Glutamatergic neuron (in vitro differentiated cells): ENCODE measurements at places on chromosomes 5 and 9.

GRCh38 chr5:72837524-72838096 is 21.1 kb downstream of the TNPO1 start:
- no peak for DNase-seq

- no peak for DNase-seq
Measured at GRCh38 chr5:57494104-57495098, 11.8 kb upstream of the ACTBL2 start.

GRCh38 chr5:68478301-68479095 is 262.9 kb downstream of the PIK3R1 start:
- no peak for DNase-seq

DNA sequence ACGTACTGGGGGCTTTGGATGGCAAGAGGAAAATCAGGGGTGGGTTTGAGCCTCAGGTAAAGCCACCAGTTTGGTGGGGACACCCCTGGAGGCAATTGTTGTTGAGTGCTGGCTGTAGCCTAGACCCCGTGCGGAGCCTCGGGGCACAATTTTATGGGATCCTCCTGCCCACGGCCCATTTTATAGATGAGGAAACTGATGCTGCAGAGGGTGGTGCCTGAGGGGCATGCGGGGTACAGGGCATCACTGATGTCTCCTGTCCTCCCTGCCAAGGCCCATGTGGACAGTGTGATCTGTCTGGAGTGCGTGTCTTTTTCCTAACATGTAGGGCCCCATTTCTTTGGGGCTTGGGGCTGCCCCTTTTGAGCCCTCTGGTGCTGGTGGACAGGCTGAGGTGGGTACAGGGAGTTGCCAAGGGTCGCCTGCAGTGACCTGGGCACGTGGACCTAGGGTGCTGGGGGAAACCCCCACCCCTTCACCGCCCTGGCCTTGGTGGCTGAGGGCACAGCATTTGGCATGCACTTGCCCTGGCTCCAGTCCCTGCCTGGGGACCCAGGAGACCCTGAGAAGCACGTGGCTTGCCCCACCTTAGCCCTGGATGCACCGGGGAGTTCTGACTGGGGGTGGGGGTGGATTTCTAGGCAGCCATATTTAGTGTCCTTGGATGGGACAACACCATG is 22.1 kb downstream of the WNK2 start:
- DNase-seq = no peak

DNA sequence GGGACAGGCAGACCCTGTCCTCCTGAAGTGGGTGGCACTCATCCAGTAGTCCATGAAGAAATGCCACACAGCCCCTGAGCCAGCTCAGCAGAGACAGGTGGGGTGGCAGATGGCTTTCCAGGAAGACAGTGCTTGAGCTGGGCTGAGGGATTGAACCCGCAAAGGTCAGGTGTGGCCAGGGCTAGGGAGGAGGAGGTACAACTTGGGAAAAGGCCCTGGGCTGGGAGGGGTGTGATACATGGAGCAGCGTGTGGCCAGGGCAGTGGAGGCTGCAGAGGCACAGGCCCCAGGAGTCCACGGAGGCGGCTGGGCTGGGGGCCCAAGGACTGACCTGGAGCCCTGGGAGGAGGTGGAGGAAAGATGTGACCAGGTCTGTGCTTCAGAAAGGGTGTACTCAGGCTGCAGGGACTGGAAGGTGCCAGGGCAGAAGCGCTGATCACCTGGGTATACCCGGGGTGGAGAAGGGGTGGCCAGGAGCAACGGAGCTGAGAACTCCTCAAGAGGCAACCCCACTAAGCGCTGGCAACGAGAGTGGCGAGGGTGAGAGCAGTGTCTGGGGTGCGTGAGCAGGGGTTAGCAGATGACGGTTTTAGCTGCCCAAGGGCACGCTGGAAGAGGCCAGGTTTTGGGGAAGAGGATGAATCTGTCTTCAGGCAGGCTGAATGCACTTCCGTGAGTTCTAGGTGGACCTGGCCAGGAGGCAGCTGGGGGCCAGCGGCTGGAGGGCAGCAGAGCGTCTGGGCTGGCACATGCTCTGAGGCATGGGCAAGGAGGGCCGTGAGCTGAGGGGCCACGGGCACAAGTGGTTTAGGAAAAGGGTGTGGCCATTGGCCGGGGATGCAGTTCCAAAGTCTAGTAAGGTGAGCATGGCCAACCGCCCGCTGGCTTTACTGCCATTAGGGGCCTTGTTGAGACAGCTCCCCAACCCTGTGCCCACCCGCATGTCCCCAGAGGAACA is 3.9 kb upstream of the RABL6 start:
- no peak for DNase-seq

GRCh38 chr5:42605490-42605889 is 151.1 kb upstream of the CCDC152 start:
- DNase-seq = no peak

DNA sequence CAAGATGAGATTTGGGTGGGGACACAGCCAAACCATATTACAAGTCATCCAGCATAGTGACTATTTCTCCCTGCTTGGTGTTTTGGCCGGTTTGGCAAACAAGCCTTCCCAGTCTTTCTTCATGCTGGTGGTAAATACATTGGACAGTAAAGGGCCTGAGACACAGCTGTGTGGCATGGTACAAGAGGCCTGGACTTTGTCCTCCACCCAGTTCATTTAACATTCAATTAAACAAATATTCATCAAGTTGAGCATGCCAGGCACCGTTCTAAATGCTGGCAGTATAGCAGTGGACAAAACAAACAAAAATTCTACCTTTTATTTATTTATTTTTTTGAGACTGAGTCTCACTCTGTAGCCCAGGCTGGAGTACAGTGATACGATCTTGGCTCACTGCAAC is 62.7 kb upstream of the SLC28A3 start:
- DNase-seq = no peak

- DNase-seq = peak; percentile 21
Measured at GRCh38 chr5:164296603-164297080, 791.2 kb downstream of the MAT2B start.

DNA sequence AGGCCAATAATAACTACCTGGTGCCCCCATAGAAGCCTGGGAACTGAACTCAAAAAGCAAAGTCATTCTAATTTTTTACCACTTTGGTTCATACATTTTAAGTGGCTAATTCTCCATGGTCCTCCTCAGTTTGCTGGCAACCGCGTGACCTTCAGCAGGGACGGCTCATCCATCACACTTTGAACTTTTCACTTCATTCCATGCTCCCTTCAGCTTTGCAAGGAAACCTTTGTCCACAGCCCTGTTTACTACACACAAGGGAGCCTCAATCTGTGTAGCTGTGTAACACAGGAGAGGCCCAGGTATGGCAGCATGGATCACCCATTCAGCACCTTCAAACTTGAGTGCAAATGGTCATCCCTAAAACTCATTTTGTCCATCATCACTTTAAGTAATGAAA is 552.4 kb downstream of the IRX1 start:
- no peak for DNase-seq
